GOT3 (cell line): ENCODE measurements at places on chromosomes 16 and 17.

DNA sequence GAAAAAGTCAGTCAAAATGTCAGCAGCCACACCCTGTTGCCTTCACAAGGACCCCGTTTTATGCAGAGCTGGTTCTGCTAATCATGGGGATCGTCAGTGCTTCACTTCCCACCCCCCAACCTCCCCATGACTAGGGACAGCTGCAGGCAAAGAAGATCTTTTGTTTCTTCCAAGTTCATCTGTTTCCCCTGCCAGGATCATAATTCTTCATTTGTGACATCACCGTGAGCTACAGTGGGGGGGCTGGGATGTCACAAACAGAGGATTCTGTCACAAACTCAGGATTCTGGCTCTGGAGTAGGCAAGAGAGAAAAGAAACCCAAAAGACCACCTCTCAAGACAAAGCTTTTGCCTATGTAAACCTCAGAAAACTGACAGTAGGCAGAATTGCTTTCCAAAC is 24.7 kb downstream of the DNAJC7 start:
- DNase-seq = no peak

GRCh38 chr17:16415031-16415924 is at the start of gene TRPV2:
TSS of gene TRPV2 (plus strand) at chr17:16415571. CDS start at chr17:16417669, 2,098 bp downstream.
- DNase-seq = no peak

DNA sequence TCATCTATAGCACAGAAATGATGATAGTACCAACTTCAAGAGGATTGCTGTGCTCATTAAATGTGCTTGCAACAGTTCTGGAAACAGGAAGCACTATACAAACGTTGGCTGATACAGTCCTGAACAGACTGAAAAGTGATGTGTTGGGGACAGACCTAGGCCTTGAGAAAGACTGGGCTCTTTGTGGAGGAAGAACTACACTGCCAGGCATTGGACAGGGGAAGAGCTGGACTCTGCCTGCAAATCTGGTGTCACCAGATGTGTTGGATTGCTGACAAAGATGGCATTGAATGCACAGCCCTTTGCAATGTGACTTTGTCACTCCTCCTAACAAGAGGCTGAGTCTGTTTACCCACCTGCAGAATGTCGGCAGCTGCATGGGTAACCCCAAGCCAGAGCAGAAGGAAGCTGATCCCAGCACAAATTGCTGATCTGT is 12.4 kb upstream of the ST6GALNAC2 start:
- DNase-seq = no peak

DNA sequence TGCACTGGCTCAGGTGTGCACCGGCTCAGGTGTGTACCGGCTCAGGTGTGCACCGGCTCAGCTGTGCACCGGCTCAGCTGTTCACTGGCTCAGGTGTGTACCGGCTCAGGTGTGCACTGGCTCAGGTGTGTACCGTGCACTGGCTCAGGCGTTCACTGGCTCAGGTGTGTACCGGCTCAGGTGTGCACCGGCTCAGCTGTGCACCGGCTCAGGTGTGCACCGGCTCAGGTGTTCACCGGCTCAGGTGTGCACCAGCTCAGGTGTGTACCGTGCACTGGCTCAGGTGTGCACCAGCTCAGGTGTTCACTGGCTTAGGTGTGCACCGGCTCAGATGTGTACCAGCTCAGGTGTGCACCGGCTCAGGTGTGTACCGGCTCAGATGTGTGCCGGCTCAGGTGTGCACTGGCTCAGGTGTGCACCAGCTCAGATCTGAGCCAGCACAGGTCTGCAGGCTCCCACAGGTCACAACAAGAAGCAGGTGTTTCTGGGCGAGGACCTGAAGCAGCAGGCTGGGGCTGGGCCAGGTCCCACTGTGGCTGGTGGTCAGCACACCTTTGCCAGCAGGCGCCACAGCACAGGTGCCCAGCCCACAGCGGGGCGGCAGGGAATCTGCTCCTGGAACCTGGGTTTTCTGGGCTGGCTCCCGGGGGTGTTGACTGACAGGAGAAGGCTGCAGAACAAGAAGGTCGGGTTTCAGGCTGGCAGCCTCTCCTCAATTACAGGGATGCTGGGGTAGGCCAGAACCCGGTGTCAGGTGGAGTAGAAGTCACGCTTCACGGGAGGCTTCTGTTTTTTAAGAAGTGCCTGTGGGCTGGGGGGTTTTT is 17.2 kb downstream of the METRNL start:
- no peak for DNase-seq

DNA sequence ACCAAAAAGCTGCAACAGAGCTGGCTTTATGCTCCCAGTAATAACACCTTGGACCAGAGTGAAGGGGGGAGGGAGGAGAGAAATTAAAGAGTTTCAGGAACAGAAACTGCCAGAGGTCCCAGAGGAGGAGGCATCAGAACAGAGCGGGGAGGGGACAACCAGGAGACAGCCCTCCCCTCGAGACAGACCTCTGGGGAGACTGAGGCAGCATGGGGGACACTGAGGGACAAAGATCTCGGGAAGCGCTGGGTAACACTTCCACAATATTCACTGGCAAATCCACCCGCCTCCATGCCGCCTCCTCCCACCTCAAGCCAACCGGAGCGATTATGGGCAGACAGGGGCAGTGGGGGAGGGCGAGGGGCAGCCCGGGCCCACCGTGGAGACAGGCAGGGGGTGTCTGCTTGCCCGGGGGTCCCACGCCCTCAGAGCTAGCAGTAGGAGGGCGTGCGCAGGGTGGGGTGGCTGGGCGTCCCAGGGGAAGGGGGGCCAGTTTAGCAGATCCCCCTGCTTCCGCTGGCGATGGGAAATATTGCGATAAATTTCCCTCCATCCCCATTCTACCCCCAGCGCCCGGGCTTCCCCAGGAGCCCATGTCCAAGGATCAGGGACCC is 1.2 kb downstream of the PCGF2 start:
- no peak for DNase-seq

GRCh38 chr16:54040480-54040879 is 246.1 kb downstream of the IRX3 start:
- DNase-seq = no peak

- DNase-seq = no peak
These were observed 7.8 kb upstream of the SSTR2 start for GRCh38 chr17:73156887-73157520.

DNA sequence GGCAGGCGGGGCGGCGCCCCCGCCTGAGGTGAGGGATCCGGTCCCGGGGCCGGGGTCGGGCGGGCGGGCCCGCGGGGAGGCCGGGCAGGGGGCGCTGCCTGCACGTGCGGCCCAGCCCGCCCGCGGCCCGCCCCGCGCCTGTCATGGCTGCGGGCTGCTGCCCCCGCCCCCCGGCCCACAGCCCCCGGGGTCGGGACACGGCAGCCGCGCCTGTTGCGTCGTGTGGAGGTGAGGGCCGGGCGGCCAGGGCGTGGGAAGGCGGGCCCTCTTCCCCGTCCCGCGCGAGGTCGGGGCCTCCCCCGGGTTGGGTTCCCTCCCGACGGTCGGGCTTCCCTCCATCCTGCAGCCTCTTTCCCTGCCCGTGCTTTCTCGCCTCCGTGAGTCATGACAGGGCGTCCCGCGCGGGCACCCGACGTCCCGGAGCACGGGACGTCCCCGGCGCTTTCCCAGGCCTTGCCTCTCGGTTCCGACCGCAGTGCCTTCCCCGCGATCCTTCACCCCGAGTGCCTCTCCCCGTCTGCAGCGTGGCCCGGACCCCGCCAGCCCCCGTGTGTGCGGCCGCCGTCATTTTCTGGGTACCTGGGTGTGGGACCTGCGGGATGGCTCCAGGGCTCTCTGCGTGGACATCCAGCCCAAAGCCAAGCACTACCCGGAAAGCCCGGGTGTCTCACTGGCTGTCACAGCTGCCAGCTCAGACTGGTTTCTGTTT is 76.7 kb downstream of the CHD9 start:
- DNase-seq = no peak

DNA sequence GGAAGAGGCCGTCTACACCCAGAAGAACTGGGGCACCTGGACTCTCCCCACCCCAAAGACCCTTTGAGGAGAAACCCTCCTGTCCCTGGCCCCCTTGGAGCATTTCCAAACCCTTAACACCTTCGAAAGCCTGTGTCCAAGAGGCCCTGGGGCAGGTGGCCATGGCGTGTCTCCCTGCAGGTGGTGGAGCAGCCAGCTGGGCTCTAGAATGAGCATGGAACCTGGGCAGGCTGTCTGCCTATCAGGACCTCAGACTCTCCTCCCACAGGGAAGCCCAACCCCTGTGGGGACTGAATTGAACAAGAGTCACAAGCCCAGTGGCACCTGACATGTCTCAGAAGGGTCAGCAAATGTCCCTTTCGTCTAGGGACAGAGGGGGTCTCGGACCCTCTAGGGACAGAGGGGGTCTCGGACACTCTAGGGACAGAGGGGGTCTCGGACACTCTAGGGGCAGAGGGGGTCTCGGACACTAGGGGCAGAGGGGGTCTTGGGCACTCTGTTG is 8.4 kb downstream of the CBX4 start:
- DNase-seq = no peak

DNA sequence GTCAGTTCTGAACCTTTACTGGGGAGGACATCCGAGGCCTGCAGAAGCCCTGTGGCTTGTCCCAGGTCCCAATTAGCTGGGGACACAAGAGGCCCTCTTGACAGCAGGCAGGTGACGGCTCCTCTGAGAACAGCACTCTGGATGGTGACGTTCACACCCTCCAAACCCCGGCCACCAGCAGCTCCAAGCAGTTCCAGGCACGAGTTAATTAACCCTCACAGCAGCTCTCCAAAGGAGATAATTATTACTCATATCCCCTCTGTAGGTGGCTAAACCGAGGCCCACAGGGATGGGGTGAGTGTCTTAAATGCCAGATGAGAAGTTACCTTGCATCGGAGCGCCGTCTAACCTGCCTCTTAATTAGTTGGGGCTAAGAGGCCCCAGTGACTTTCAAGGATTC is 168.9 kb upstream of the CIBAR2 start:
- DNase-seq = no peak

- DNase-seq = peak; percentile 64
These were observed 54.1 kb downstream of the VAC14 start for GRCh38 chr16:70746708-70747424.

- DNase-seq = no peak
These were observed 197.6 kb downstream of the CDH13 start for GRCh38 chr16:82824408-82824807.

DNA sequence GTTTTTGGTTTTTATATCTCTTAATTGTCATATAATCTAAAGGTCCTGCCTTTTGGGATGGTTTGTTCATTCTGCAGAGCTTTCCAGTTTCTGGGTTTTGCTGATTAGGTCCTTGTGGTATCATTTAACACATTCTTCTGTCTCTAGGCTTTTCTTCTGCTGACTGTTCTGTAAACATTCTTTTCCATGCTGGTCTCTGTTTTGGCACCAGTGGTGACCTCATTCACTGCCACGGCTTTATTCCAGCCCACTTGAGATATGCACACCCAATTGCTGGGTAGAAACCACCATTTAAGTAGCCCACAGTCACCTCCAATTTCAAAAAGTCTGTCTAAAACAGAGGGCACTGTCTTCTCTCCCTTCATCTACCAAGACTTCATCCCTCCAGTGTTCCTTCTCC is 31.1 kb upstream of the COX10 start:
- DNase-seq = no peak

DNA sequence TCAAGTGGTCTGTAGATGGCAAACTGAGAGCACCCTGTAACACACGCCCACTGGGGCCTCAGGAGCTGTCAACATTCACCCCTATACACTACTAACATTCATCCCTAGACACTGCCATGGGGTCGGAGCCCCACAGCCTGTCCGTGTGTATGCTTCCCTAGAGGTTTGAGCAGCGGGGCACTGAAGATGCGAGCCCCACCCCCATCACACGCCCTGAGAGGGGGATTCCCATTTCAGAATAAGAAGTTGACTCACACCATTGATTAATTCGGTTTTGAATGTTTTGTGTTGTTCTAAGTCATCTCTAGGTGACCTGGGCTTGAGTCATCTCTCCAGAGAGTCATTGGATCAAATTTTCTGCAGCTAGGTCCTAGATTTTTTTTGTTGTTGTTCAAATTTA is 37.3 kb upstream of the MMD start:
- DNase-seq = peak; percentile 20

DNA sequence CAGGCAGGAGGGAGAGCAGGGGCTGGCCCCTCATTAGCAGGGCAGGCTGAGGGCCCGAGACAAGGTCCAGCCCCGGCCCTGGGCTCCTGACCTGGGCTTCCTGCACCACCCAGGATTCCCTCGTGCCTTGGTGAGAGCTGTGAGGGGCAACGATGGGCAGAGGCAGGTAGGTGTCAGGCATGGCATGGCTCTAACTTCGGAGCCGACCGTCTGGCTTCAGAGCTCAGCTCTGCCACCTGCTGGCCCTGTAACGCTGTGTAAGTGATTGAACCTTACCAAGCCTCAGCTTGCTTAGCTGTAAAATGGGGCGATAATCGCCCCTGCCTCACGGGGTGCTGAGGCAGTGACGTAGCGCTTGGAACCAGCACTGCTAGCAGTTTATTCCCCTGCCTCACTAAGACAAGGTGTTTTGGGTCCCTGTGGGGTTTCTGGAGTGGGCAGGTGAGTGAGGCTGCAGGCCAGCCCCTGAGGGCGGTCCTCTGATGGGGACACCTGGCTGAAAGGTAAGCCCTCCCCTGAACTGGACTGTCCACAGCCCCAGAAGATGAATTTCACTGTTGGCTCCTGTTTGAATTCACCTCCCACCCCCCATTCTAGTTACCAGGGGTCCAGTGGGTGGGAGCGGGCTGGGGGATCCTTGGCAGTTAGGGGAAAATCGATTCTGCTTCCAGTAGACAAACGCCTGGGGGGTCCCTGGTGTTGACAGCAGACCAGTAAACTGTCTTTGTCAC is 184.8 kb upstream of the GSE1 start:
- DNase-seq = no peak

GRCh38 chr17:48577330-48577945 is 712 bp downstream of the HOXB4 start:
- DNase-seq = no peak

- no peak for DNase-seq
These were observed 7.2 kb downstream of the CTF1 start for GRCh38 chr16:30903596-30903995.

DNA sequence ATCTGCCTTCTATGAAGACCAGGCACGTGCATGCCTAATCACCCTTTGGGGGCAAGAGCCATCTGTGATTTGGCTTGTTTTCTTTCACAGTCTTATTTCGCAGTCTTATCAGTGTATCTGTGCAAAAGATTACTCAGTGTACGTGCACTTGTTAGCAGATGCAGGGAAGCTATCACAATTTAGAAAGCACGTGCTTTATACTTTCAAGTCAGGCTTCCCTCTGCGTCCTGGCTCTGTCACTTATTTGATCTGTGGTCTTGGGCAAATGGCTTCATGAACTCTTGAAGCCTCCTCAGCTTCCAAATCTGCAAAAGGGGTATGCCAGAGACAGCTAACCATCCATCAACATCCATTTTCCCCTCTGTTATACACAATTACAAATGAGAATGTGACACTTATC is 246.4 kb downstream of the XYLT1 start:
- no peak for DNase-seq

GRCh38 chr16:30755955-30756780 is 5.7 kb downstream of the CFAP119 start:
- no peak for DNase-seq

- no peak for DNase-seq
These were observed 22.0 kb downstream of the PRCD start for GRCh38 chr17:76561799-76562268.
